Activated CD4-positive, alpha-beta T cell treated with anti-CD3 and anti-CD28 coated beads for 1 hour (primary cell): ENCODE measurements at places on chromosomes 7 and 10.

GRCh38 chr10:42830237-42830636, 47.6 kb downstream of the BMS1 start:
- no peak for DNase-seq

DNA sequence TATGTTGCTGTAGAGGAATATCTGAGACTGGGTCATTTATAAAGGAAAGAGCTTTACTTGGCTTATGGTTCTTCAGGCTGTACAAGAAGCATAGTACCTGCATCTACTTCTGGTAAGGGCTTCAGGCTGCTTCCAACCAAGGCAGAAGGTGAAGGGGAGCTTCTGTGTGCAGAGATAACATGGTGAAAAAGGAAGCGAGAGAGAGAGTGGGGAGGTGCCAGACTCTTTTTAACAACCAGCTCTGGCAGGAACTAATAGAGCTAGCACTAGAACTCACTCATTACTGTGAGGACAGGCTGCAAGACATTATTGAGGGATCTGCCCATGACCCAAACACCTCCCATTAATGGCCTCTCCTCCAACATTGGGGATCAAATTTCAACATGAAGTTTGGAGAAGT, 94.5 kb downstream of the KIF20B start:
- DNase-seq, result no peak

- DNase-seq, result no peak
Measured at GRCh38 chr10:57822965-57823364, 444.7 kb downstream of the IPMK start.

DNA sequence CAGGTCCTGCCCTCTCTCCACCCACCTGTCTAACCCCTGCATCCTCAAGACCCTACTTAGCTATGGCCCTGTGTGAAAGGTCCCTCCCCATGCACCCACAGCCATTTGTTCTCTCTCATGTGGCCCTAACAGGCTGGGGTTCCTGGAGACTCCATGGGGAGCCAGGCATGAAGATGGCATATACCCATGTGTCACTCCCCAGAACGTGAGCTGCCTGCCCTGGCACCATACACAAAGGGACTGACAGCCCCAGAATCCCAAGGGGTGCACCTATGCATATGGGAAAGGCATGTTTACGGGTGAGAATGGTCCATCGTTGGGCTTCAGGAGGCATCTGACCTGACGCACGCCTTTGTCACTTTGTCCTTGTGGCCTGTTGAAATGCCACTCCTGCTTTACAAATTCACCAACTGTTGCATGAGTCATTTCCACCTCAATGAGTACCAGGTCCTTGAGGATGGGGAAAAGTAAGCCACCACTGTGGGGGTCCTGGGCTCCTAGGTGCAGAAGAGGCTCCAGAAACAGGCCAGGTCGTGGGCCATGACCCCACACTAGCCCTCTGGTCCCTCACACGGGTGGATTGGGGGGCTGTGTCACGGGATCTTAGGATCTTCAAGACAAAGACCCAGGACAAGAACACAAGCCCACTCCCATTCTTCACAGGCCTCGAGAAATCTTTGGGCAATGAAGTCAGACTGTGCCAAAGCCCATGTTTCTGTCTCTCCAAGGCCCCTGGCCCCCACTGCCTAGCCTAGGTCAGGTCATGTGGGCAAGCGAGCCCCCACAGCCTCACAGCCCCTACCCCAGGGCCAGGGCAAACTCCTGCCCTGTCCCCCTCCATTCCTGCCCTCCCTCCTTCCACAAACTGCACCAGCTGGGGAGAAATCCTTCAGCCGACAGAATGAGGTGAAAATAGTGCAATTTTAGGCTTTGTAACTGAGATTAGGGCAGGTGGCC, 8.6 kb downstream of the GPRIN2 start:
- peak; percentile 9 for DNase-seq

DNA sequence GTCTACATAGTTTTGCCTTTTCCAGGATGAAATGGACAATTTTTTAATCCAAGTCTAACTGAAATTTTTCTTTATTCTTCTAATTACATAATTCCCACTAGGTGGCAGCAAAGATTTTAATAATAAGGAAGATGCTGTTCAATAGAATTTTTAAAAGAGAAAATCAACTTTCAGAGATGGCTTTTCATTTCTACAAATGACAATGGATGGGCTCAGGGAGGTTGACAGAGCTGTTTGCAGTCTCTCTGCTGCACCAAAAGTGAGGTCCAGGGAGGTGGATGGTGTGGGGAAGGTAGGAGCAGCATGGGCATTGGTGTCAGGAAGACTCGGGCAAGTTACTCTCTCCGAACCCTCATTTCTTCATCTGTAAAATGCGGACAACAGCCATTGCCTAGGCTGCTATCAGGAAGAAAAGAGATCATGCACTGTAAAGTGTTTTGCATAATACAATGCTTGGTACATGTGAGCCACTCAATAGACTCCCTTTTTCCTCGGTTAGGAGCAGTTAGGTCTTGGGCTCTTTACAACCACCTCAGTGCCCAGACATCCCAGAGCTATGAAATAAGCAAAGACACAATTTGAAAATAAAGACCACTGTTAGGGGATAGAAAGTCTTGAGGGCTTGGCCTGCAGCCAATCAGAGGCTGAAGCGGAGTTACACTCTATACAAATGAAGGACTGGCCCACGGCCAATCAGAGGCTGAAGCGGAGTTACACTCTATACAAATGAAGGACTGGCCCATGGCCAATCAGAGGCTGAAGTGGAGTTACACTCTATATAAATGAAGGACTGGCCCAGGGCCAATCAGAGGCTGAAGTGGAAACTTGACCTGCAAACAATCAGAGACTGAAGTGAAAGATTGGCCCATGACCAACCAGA, 107.1 kb downstream of the ABLIM1 start:
- no peak for DNase-seq

DNA sequence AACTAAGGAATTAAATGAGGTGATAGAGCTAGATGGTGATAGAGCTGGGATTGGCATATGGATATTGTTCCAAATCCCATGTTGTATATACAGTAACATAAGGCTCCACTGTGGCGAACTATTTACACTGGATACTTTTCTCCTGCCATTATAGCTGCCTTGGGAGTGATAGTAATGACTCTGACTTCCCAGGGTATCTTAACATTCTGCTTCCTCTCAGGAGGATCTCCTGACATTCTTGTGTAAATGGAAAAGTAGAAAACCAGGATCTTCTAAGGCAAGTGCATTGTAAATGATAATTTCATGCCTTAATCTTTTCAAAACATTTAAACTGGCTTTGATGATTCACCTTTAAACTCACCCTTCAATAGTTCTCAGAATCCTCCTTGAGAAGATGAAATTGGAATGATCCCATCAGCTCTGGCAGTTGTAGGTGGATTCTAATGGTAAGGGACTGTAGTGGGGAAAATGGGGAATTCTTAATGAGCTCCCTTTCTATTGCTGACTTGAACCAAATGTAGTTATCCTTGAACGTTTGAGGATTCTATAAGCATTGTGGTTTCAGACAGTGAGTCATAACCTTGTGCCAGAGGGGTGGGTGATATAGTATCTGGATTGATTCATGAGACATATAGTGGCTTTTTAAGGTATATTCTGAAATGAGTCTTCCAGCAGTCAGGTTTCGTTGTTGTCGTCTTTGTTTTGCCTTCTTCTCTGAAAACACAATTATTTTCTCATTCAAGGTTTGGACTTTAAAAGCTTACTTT, 450.0 kb downstream of the SUGCT start:
- no peak for DNase-seq

DNA sequence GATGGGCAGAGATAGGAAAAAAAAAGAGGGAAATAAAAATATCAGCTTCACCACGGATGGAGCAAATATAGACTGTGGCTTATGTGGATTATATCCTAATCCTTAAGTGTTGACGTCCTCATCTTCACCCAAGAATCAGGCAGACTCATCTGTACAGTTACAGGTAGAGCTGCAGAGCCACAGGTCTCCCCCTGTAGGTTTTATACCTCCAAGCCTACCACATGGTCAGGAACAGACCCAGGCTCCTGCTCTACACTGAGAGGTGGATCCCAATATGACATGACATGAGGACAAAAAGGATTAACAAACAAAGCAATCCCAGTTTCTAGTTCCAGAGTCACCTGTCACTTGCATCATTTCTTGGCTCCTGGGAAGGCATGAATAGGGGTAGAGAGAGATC, 400.8 kb downstream of the SEMA3D start:
- no peak for DNase-seq

- no peak for DNase-seq
Measured at GRCh38 chr7:91691865-91692264, 188.6 kb downstream of the MTERF1 start.

DNA sequence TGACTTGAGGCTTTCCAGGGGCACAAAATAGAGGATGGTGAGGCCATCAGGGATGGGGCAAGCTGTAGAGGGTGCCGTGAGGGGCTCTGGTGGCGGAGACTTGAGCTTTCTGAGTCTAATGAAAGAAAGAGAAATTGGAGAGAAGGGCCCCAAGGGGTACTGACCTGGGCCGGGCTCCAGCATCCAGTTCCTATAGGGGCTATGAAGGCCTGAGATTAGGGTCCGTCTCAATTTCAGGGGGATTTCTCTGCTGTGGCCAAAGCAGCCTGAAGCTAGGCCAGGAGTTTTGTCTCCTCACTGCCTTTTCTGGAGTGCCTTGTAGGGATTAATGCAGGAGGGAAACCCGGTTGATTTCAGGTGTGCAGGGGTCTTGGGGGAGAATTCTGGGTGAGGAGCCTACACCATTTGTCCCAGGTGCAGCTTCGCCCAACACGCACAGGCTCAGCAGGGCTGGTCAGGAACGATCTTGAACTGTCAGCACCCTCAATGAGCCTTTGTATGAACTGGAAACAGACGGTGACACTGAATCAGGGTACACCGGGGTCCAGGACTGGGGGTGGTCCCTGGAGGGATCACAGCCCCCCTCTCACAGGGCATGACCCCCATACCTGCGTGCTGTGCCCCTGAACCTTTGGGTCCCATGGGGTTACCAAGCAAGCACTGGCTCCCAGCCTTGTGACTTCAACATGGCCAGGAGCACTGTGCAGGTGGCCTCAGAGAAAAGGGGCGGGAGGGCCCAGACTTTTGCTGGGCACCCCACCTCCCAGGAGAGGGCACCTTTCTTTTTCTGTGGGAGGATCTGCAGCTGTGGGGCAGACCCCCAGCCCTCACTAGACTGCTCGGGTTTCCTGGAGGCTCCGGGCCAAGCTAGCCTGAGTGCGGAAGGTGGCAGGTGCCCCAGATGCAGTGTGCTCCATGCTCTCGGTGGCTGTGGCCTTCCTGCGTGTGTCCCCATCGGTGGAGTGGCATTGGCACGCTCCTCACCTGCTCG, 122.9 kb upstream of the RET start:
- peak; percentile 4 for DNase-seq

DNA sequence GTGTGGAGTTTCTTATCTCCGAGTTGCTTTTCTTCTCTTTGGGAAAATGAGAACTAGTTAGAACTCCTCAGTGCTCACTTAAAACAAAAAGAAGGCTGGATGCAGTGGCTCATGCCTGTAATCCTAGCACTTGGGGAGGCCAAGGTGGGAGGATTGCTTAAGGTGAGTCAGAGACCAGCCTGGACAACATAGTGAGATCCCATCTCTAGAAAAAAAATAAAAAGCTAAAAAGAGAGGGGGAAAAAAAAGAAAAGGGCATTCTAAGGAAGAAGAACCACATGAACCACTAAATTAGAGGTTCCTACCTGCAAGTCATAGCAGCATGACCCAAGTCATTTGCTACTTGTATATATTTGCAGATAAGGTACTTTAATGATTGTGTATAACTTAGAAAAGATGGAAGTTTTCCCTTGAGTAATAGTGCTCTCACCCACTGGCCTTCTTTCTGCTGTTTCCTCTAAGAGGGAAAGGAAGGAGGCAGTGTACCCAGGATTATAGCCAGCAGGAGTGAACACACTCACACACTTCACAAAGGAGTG, 87.8 kb downstream of the CCDC71L start:
- DNase-seq, result no peak

GRCh38 chr10:59177031-59177797, 771 bp downstream of the PHYHIPL start:
- DNase-seq, result no peak
